ENCODE measurements at places on chromosomes 6 and 20.

- DNase-seq = no peak
Observed at GRCh38 chr6:41996997-41997396, 53.3 kb upstream of the TAF8 start.

- peak; percentile 77 for DNase-seq
Observed at GRCh38 chr6:96626759-96627364, 63.9 kb downstream of the FHL5 start.

- no peak for DNase-seq
Observed at GRCh38 chr6:33856031-33856590, 52.3 kb upstream of the MLN start.

- no peak for DNase-seq
Observed at GRCh38 chr6:137362878-137363804, 131.1 kb downstream of the OLIG3 start.

GRCh38 chr6:39471954-39472659 lies 149.6 kb upstream of the KCNK16 start:
- DNase-seq = no peak

DNA sequence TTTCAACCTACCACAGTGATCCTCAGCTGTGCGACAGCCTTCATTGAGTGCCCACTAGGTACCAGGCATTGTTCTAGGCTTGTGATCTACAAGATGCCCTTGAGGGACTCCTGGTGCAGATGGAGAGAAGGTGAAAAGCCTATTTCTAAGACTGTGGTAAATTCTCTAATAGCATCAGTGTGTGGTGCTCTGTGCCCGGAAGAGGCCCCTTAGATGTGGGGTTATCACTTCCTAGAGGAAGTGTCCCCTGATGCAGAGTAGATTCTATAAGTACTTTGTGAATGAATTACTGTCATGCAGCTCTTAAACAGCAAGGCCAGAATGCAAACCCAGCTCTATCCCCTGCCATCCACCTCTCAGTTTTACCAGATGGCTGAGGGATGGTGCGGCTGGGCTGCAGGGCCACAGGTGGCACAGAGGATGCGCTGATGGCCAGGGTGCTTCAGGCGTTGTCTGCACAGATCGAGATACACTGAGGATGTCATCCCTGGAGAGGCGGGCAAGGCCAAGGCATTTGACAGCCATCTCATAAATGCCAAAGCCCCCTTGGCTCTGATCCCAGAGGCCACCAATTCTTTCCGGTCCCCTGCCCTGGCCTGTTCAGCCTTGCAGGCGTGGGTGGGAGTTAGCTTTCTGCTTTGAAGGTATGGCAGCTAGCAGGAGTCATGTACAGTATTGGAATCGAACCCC lies 96.7 kb downstream of the TOX2 start:
- DNase-seq = no peak

DNA sequence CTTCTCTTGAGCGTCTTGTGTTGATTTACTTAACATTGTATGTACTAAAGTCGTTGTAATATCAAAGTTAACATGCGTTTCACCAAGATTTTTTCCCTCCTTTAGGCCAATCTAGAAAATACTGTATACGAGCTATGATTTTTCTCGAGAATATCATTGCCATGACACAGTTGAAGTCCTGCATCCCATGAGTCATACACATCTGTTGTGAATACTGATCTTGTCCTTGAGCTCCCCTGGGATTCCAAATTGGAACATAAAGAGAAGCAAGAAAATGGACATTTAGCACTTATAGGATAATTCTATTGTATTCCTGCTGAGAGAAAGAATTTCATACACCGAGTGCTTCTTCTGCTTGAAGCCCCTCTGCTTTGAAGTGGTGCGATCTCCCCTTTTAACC lies 109.6 kb downstream of the SLC35B3 start:
- no peak for DNase-seq

DNA sequence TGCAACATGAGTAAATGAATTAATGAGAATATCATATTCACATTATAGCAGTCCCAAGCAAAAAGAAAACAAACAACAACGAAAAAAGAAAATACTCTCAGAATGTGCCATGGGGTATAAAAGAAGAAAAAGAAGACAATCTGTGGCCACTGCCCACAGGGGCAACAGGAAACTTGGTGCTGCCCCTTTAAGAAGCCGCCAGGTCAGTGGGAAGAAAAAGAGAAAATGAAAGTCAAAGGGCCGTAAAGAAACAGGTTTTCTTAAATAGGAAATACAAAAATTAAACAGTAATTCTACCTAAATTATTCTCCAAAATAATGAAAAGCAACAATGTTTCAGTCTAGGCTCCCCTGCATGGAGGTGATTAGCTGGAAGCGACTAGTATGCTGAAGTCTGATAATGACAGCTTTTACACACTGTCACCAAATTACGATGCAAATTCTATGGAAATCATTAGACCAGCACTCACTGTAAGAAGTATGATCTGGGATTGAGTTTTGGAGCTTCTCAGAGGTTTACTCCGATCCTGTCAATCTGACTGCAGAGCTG lies 23.6 kb downstream of the GMDS start:
- peak; percentile 43 for DNase-seq

Measured in choroid plexus epithelial cell (primary cell).